ENCODE measurements at places on chromosomes 11 and 22.

- no peak for DNase-seq
Observed at GRCh38 chr11:26623076-26623659, 51.1 kb upstream of the MUC15 start.

GRCh38 chr22:49148895-49149418, 678.7 kb downstream of the BRD1 start:
- DNase-seq = no peak

DNA sequence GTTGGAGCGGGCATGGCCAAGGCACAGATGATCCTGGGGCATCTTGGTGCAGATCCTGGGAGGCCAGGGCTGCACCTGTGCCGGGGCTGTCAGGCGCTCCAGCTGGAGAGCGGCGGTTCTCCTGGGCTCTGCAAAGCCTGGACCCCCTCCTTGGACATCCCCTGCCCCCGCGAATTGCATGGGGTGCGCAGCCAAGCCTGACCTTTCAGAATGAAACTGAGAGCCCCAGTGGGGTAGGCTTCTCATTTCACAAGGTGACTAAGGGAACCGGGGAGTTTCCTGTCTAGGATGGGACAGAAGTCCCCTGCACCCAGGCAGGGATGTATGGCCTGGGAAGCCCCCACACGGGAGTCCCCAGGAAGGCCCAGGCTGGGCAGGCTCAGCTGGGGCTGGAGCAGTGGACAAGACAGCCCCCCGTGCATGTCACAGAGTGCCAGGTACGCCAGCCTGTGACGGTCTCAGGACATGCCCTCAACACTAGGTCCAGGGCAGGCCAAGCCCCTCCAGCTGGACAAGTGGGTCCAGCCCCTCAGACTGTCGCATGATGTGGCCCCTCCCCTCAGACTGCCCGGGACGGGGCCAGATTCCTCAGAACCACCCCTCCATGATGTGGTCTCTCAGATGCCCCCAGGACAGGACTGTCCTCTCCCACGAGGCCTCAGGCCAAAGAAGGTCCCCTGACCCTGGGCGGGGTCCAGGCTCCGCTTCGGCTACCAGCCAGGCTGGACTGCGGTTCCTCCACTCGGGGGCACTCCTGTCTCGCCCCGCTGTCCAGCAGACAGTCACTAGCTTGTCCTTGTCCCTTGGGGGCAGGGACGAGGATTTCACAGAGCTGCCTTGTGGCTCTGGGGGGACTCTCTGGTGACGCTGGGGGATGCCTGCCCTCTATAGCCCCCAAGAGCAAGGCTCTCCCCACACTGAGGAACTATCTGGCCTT, 2.3 kb downstream of the LSP1 start:
- no peak for DNase-seq

DNA sequence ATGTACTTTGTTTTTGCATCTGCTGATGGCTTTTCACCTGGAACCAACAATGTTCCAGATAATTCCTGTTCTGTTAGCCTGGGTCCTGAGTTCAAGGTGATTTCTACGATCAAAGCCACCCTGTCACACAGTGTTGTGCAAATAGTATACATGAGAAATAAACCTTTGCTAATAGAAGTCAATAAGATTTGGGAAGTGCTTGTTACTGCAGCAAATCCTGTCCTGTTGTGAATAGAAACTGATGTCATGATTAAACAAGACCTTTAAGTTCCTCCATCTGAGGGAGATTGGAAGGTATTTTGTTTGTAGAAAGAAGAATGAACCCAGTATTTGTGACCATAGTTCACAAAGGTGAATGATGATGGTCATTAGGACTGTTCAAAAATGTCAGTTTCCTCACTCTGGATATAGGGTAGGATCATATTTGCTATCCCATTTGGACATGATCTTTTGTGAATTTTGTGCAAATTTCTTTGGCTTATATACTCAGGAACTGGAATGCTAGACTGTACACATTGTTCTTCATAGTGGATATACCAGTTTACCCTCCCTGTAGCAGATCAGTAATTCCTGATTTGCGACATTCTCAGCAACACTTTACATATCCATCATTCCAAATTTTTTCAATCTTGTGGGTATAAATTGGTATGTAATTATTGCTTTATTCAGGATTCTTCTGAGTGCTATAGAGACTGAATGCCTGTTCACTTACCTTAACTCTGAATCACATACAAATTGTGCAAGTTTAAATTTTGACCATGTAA, 428.5 kb downstream of the METTL15 start:
- DNase-seq = no peak

DNA sequence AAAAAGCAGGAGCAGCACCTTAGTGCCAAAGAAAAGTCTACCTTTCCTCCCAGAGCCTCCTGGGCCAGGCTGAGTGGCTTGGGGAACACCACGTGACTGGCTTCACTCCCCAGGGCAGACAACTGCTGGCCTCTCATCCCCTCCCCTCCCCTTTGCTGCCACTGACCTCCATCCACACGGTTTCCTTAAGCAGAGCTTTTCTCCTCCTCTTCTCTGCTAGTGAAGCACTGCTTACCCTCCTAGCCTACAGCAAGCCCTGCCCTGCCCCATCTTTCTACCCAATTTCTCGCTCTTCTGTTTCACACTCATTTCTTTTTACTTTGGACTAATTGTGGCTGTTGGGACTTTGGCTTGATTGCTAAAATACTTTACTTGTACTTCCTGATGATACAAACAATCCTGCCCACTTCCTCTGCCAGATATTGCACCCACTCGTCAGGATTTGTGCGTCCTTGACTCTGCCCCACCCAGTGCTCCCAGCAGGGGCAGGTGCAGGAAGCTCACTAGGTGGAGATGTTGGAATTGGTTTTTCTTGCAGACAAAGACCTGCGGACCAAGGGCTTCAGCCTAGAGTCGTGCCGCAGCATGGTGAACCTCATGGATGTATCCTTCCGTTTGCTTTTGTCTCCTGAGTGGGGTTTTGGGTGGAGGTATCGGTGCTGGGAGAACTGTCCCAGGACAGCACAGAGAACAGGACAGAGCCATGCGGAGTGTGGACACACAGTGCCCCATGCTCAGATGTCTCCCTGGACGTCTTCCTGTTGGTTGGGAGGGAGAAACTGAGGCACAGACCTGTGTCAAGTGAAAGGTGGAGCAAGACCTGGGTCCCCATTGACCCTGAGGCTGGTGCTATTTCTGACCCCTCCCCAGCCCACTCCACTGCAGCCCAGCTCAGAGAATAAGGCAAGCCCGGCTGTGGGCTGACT, 27.3 kb downstream of the CAPN1 start:
- peak; percentile 28 for DNase-seq

Measured in NCI-H1417 (cell line).